ENCODE measurements at places on chromosomes 12 and 14.

DNA sequence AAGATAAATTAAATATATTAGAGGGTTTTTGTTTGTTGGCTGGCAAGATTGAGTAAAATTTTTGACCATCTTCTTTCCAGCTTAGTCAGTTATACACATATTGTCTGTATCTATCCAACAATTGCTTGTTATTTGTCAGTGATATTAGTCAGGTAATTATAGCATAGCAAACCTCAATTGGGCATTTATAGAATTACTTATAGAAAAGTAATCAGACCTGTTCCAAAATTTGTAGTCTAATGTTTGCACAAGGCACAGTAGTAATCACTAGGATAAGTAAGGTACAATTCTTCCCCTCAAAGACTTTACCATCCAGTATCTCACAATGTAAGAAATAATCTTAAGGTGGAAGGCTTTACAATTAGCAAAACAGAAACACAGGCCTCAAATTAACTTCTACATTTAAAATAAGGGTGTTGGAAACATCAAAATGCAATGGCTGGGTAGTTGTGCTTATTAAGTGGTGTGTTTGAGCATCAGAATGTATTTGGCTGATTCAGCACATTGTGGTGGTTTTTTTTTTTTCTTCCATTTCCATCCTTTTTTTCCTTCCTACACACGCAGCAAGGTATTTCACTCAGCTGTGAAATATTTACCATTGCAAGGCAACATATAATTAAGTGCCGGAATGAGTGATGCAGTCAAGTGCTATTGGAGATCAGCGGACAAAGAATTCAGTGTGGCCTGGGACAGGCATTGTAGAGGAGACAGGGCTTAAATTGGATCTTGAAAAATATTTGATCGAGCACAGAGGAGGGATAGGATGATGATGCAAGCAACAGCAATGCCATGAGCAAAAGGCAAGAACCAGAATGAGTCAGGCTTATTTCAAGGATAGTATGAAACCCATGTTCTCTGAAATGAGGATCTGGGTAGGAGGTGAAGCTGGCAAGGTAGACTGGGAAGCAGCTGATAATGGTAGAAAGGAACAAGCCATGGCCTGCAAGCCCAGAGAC is 178.2 kb downstream of the AKAP6 start:
- DNase-seq, result no peak

GRCh38 chr14:106518054-106518943 is 991.9 kb downstream of the TMEM121 start:
- peak; percentile 11 for DNase-seq

GRCh38 chr14:101221549-101222160 is 318.1 kb upstream of the RTL1 start:
- no peak for DNase-seq

DNA sequence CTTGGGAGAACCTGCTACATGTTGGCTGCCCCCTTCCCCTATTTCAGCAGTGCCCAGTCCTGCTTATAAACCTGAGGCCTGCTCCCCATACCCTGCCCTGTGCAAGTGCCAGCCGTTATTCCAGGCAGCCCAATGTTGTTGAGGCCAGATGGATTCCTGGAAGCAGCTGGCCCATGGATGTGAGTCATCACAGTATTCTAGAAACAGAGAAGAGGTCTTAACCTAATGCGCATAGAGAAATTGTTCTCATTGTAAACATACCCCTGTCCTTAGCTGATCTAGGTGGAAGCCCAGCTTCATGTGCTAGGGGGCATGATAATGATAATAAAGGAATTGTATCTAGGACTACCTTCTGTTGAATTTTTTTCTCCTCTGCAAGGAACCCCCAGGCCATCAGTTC is 69.7 kb downstream of the TSPAN11 start:
- DNase-seq, result no peak

GRCh38 chr12:124225730-124226129 is 69.2 kb upstream of the RFLNA start:
- DNase-seq, result no peak

DNA sequence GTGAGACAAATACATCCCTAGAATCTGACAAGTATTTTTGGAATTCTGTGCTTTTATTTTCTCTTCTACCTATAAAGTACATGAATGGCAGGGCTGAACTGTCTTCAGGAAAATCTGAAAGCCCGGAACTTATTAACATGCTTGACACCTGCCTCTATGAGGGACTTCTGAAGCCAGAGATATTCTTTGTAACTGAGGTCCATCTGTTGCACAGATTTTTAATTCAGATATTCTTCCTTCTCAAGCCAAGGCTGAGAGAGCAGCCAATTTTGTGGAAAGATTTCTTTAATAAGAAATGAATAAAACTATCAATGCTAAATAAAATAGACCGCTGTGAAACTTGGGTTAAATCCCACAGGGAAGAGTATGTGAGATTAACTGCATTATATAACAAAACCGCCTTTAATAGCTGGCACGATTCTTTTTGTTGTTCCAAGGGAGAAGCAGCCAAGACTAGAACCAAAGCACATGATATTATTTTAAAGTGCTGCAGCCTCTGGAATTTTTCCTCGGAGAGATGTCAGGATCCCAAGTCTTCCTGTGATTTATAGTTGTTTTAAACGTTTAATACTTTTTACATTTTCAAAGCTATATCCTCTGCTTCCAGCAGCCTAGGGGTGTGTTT is 148.9 kb downstream of the CRADD start:
- no peak for DNase-seq

DNA sequence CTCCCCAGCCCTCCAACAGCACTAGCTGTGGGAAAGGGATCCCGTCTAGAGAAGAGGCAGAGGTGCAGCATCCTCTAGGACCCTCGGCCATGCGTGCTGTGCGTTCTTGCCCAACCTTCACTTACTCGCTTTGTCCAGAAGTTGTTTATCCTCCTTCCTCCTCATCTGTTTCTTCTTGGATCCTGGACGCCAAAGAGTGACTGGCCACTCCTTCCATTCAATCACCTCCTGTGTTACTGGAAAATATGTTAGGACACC is 140.5 kb downstream of the ZFP36L1 start:
- DNase-seq, result no peak

DNA sequence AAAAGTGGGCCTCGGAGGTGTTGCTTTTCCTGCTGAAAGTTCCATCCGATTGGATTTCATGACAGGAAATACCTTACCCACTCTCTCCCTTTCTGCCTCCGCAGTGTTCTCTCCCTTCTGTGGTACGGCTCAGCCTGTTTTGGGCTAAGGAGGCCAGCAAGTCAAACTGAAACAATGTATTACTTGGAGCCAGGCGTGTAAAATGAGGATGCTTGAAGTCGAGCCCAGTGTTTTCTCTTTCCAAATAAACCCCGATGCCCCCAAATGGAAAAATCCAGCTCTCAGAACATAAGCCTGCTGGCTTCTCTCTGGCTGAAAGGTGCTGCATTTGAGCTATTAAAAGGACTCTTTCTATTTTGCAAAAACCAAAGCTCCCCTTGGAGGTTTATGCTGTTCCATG is 124.7 kb downstream of the ZNF664 start:
- no peak for DNase-seq

GRCh38 chr14:104136472-104137296 is 1.7 kb upstream of the KIF26A start:
- no peak for DNase-seq

- DNase-seq, result no peak
Measured at GRCh38 chr14:56539862-56540261, 39.7 kb upstream of the TMEM260 start.

DNA sequence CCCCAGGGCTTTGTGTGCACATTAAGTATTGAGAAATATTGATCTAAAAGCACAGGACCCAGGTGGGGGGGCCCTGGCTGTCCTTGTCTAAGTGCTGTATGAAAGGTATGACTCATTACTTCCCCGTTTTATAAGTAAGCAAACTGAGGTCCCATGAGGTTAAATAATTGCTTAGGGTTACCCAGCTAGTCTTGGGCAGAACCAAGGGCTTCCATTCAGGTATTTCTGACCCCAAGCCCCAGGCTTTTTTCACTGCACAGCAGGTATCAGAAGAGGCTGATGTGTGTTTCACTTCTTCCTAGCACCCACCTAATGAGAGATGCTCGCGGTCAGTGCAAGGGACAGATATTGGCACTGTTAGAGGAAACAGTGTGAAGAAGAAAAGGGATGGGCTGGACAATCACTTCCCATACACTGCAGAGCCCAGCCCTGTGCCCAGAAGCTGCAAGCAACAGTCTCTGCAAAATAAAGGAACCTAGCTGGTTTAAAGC is 4.7 kb upstream of the TC2N start:
- no peak for DNase-seq

- no peak for DNase-seq
Measured at GRCh38 chr14:102962111-102962627, 39.7 kb downstream of the AMN start.

DNA sequence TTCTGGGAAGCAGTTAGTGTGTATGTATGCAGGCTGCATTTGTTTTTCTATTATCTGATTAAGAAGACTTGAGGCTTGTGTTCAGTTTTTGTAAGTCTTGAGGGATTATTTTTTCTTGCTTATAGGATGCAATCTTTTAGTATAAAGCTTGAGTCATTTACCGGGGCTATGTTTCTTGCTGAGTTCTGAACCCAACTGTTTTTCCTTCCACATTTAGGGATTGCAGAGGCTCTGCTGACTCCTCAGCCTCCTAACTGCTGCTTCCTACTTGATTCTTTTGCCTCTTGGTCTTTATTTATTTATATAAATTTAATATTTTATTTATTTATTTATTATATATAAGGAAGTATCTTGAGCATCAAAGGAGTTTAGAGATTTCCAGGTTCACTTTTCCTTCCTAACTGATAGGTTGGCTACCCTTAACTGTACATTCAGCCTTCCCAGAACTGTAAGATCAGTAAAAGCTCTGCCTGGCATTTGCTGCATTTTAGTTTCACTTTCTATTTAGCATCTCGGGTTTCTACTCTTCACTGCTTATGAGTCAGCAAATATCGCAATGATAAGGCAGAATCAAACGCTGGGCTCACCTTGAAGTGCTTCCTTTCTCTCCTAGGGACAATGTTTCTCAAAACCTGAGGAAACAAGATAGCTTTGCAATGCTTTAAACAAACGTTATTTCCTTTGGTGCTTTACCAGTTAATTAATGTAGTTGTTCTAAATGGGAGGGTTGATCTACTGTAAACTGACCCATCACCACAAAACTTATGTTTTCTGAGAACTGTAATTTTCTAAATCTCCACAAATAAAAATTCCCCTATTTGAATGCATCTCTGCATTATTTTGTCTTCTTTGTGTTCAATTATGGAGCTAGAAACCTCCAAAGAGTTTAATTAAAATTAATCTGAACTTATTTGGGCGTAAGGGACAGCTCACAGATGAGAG is 1183.7 kb upstream of the TMEM132C start:
- DNase-seq, result peak; percentile 73

DNA sequence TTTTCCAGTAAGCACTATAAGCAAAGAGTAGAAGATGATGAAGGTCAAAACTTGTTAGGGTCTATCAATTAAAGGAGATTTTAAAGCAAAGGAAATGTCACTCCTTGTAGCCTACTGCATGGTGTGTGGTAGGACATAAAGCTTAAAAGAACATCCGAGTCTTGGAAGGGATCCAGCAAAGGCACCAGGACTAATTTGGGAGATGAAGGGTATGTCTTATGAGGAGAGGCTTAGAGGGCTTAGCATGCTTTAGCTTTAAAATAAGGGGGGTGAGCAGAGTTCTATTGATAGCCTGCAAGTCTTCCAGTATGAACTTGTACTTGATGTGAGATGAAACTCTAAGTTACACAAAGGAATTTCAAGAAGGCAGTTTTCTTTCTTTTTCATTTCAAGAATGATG is 11.8 kb upstream of the MYBPC1 start:
- DNase-seq, result no peak

GRCh38 chr14:72699443-72699842 is 194.5 kb downstream of the DPF3 start:
- no peak for DNase-seq

DNA sequence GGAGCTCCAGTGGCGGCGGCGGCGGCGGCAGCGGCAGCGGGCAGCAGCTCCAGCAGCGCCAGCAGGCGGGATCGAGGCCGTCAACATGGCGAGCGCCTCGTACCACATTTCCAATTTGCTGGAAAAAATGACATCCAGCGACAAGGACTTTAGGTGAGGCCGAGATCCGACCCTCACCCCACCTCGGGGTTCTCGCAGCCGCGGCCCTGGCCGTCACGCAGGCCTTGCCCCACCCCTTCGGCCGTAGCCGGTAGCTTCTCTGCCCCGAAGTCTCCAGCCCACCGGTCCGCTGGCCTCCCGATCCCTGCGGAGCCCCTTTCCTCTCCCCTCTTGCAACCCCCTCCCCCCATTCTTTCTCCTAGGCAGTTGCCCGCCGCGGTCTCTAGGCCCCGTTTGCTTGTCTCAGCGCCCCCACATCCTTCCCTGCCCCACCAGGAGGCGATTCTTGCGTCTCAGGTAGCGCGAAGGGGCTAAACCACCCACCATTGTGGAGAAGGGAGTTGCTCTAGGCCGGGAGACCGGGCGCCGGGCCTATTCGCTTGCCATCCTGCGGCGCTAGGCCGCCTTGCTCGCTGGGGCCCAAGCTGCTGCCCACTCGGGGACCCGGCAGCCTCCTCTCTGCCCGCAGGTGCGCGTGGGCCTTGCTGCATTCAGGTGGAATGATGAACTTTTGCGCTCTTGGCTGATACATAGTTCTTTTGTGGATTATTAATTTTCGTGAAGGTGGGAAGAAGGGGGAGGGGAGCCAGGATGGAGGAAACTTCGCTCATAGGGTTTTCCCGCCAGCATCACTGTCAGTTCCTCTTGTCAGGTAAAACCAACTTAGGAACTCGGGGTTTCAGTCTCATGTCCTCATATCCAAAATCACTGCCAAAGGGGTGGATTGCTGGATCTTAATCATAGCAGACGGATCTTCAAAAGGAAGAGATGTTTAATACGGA is 745 bp downstream of the CAND1 start:
- peak; percentile 16 for DNase-seq

DNA sequence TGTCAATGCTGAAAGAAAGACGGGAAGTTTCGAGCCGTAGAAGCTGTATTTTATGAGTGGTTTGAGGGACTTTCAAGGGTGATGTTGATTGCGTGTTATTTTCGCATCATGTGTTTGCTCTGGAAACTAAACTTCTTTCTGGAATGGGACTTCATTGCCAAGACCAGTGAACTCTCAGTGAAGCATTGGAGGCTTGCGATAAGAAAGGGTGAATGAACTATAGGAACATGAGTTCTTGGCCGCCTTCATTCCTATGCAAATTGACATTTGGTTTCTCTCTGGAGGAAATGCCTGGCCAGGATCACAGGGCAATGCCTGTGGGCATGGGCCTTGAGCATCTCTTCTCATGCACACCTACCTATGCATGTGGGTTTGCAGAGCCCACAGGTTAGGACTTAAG is 372.7 kb downstream of the GLT1D1 start:
- DNase-seq, result no peak

DNA sequence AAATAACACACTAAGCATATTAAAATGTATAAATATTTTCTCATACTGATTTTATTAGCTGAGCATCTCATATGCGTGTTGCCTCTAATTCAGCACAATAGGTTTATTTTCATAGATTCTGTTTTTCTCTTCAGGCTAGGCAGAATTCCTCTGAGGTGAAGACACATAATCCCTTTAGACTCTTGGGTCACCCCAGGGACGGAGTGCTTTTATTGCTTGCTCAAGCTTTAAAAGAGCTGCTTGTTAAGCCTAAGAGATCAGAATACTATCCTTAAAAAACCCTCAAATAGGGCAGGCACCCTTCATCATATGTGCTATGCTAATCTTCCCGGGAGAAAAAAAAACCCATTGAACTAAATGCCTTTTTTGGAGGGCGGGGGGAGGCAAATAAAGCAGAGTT is 390.1 kb downstream of the KCNH5 start:
- no peak for DNase-seq

GRCh38 chr12:98786653-98787052 is 141.6 kb downstream of the APAF1 start:
- no peak for DNase-seq

All from NCI-H2107 (cell line).